T-helper 9 cell (primary cell): ENCODE measurements at places on chromosomes 16 and 17.

- DNase-seq = no peak
Measured at GRCh38 chr16:13453325-13453724, 466.6 kb upstream of the ERCC4 start.

DNA sequence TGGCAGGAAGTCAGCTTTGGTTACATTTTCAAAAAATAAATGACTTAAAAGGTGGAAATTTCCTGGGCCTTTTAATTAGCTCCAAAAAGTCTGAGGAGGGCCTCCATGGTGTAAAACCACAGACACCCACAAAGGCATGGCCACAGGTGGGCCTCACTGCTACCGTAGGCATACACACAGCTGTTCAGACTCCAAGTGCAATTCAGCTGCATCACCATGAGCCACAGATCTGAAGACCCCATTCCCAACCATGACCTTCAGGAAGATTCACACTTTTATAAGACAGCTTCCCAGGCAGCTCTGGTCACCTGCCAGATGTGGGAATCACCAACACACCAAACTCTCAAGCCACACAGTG is 20.6 kb downstream of the CSNK2A2 start:
- no peak for DNase-seq

GRCh38 chr17:14323522-14323981 is 22.7 kb downstream of the HS3ST3B1 start:
- DNase-seq = no peak

GRCh38 chr16:55539488-55539887 is 27.0 kb upstream of the CAPNS2 start:
- no peak for DNase-seq

DNA sequence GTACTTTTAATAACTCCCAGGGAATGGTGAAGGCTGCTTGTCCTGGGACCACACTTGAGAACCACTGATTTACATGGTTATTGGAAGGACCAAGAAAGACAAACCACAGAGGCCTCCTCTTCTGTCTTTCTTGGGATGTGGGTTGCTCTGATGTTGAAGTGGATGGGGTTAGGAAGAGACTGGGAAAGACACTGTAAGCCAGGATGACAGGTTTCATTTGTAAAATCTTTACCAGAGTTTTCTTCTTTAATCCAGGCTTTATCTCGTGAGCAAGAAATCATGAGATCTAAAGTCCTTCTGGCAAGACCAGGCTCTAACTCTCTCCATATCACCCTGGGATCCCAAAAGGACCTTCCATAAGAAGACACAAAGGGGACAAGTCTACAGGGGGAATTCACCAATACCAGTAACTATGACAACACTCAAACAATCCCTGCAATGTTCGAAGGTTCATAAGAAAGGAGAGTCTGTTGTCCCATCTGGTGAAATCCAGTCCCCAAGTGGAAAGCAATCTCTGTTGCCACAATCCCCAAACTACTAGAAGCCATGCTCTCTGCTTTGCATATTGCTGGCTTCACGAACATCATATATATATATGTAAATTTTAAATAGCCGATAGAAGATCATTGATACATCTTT is 44.8 kb upstream of the CDRT4 start:
- no peak for DNase-seq

DNA sequence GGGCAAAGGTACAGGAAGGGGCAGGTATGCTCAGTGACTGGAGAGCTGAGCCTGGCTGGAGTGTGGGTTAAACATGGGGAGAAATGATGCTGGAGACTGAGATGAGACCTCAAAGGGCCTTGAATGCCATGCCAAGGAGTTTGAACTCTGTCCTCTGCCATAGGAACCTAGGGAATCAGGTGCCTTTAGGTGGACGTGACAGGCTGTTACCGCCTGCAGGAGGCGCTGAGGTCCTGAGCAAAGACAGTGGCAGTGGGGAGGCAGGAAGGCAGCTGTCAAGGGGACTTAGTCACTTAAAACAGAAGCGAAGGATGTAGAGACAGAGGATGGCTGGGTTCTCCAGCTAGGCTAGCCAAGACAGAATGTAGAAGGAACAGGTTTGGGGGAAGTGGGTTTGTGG is 9.1 kb downstream of the PSMB3 start:
- DNase-seq = no peak

DNA sequence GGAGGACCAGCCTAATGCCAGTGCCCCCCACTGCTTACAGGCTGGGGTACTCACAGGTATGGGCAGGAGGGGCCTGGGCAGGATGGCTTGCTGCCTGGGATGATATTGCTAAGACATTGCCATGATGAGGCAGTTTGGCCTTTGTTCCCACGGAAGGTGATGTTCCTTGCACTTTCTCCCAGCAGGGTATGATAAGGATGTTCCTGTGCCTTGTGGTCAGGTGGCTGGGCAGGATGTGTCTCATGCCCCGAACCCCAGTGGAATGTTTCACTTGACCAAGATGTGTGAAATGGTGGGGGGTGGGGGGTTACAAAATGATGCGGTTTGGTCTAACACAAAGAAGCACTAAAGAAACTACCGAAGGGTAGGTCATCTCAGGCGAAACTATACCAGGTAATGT is 337.8 kb upstream of the ZFHX3 start:
- no peak for DNase-seq

DNA sequence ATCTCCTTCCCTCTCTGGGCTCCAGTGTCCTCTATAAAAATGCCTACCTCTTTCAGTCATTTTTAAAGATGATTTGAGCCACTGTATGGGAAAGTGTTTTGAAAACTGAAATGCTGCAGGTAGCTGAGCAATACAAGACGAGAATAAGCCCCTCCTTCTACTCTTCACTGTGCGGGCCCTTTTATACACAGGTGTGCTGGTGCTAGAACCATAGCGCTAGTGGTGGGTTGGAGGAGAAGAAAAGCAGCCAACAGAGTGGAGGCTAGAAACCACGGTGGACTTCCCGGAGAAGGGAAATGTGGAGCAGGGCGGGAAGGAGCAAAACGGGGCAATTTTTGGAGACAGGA is 58.2 kb upstream of the DLX4 start:
- no peak for DNase-seq

DNA sequence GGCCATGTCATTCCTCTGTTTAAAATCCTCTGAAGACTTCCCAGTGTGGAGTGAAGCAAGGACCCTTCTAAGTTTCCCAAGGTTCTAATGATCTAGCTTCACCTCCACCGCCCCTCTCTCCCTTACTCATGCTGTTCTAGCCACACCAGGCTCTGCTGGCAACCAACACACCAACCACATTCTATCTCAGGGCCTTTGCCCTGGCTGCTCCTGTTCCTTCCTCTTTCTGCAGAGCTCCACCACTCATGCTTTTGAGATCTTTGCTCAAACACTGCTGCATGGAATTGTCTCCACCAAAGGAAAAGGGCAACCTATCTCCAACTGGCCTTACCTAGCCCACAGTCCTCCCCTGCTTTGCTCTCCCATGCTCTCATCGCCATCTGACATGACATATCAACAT is 128.7 kb downstream of the XYLT1 start:
- no peak for DNase-seq

GRCh38 chr17:77191244-77191643 is 50.5 kb downstream of the SEC14L1 start:
- DNase-seq = no peak

DNA sequence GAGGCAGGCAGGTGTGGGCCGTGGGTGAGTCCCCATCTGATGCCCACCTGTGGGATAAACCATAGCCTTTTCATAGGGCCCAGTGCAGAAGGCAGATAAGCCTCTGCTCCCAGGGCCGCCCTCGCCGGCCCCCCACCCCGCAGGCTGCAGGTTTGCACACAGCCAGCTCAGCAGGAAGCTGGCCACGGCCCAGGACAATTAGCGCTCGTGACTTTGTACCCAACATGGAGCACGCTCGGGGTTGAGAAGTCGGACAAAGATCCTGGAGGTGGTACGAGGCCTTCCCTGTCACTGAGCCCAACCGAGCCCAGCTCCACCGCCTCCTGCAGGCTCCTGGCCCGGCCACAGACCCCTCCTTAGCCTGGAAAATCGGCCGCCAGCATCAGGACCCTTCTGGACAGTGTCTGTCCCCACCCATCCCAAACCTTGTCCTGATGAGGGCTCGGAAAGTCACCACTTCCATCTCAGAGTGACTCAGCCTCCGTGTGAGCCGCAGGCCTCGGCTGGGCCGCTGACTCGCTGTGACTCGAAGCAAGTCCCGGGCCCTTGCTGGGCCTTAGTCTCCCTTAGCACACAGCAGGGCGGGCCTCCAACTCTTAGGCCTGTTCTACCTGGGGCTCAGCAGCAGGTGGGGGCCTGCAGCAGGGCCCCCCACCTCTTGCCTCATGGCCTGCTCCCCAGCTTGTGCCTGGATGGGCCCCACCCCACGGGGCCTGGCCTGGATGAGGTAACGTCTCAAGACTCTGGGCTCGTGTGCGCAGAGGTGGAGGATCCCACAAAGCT is 22.7 kb downstream of the FAM83G start:
- no peak for DNase-seq

DNA sequence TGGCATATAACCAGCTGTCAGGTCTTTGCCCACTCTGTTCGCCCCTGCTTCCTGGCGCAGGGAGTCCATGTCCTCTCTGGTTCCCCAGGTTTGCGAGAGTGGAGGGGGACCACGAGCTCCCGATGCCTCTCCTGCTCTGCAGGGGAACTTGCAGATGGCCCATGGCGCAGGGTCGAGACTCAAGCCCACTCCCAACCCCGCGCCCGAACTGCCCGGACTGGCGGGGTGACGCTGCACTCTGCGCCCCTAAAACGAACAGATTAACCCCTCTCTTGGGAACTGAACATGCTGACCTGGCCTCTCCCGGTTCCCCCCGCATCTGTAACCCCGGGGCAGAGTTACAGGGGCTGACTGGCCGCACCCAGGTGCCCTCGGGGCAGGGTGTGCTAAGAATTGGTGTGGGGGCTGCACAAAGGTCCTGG is 681 bp upstream of the PLA2G15 start:
- DNase-seq = no peak

GRCh38 chr16:57062329-57062728 is 30.1 kb upstream of the CPNE2 start:
- no peak for DNase-seq

DNA sequence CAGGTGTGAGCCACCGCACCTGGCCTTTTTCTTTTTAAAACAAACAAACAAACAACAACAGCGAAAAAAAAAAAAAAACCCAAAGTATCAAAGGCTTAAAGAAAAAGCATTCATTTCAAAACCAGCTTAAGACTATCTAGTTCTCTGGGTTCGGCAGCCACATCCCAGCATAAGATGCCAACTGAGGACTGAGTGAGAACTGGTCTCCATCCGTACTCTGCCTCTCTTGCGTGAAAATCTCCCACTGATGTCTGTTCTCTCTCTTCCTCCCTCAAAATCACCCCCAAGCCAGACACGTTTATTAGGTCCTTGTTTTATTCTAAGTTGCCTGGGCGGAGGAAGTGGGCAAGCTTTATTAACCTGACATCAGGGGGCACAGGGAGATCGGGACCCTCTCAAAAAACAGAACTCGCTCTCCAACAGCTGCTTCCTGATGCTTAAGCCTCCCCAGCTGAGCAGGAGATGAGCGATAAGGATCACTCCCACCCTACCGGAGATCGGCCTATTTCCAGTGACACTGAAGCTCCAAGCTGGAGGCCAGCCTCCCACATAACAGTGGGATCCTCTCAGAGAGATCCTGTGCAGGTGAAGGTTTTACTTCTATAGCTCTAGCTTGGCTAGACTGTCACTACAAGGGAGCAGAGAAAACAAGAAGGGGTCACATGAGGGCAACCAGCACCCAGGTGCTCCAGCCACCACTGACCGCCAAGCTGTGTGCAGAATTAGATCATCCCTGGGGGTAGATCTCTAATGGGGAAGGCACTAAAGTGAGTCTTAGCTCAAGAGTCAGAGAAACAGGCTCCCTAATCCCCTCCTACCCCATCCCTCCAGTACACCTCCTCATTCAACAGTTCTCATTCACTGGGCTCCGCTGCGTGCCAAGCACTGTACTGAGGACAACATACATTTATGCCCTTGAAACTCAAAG is 13.6 kb downstream of the CDC42EP4 start:
- no peak for DNase-seq

DNA sequence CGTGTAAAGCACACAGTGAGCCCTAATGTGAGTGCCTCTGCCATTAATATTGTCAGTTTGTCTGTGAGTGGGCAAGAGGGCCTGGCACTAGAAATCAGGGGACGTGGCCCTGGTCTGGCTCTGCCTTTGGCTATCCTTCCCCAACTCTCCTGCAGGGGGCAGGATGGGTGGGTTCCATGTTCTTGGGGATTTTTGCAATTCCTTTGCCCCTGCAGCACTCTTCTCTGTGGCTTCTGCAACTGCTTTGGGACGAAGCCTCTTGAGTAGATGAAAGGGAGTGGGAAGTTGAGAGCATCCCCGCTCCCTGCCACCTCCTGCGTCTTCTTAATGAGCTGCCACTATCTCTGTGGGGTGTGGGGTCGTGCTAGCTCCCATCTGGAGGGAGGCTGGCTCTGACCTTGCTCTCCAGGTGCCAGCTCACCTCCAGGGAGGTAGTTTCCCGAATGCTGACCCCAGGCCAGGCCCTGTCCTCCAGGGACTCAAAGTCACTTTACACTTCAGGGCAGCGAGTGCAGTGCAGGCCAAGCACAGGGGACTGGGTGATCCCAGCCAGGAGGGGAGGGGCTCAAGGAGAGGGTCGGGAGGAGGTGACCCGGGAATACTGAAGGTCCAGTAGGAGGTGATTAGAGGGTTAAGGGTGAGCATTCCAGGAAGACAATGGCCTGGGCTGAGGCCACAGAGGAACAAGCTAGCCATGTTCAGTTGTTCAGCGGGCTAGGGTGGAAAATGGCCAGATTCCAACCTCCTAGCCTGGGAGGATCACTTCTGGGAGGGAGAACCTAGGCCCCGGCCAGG is 121.0 kb upstream of the NLRP1 start:
- no peak for DNase-seq

GRCh38 chr17:1789936-1790335 is 28.1 kb downstream of the SERPINF1 start:
- DNase-seq = no peak

GRCh38 chr17:38749223-38750043 is 1.3 kb upstream of the PCGF2 start:
- DNase-seq = no peak

DNA sequence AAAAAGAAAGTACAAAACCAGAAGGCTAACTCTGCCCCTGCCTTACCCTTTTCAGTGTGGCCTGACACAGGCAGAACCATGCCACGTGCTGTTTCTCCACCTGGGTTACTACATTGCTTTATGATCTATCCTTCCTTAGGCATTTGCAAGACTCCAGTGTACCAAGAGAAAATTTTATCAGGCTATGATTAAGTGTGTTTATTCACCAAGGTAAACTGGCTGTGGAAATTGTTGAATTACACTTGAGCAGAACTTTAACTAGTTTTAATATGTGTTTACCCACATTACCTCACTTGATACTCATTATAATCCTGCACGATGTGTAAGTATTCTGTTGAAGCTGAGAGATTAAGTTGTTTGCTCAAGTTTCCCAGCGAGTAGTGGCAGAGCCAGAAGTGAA is 129.7 kb upstream of the MYOCD start:
- DNase-seq = no peak

- no peak for DNase-seq
Measured at GRCh38 chr16:72934636-72935403, 113.1 kb downstream of the ZFHX3 start.

- DNase-seq = no peak
Measured at GRCh38 chr16:88439016-88439415, 14.1 kb upstream of the ZFPM1 start.
